ENCODE measurements at places on chromosomes 2 and 18.

DNA sequence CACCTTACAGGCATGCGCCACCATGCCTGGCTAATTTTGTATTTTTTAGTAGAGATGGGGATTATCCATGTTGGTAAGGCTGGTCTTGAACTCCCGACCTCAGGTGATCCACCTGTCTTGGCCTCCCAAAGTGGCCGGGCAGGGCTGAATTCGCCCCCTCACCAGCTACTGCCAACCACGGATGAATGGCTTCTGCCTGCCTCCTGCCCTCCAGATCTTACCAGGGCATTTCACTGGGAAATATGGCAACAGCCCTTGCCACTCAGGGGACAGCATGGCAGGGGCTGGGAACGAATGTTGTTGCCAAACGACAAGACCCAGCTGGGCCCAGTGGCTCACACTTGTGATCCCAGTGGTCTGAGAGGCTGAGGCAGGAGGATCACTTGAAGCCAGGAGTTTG is 1.8 kb upstream of the ALPP start:
- DNase-seq, result no peak

GRCh38 chr2:103977668-103978067 is 876.2 kb upstream of the POU3F3 start:
- no peak for DNase-seq

- DNase-seq, result no peak
These were observed 144.9 kb downstream of the TNS1 start for GRCh38 chr2:217857624-217858506.

DNA sequence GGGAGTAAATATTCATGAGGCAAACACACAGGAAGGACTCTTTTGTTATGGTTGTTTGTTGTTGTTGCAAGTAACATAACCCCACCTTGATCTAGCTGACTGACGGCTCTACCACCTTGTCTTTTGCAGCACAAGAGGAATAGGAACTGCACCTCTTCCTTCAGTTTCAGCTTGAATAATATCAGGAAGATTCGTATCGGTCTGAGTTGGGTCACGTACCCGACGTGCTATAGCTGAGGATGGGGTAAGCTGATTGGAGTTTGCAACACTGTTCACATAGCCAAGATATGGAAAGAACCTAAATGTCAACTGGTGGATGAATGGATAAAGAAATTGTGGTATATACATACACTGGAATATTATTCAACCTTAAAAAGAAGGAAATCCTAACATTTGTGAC is 14.5 kb upstream of the IL1RN start:
- DNase-seq, result no peak

DNA sequence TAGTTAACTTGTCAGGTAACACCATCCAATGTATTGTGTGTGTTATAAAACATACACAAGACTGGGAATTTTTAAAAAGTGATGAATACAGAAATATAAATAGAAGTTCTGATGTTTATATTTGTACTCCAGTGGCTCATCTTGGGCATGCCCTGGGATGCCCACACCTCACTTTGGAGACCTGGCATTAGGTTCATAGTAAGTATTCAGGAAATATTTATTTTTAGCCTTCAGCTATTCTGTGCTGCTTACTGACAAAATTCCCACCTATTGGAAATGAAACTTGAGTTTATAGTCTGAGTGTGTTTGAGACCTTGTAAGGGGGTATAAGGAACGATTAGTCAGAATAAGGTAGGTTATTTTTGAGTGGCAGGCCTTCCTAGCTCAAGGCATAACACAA is 67.5 kb downstream of the MYO1B start:
- no peak for DNase-seq

GRCh38 chr2:204116159-204116792 is 179.7 kb downstream of the ICOS start:
- DNase-seq, result no peak

- no peak for DNase-seq
These were observed 24.3 kb downstream of the MOCOS start for GRCh38 chr18:36211612-36212065.

- DNase-seq, result no peak
These were observed 14.7 kb downstream of the SULT6B1 start for GRCh38 chr2:37173741-37174140.
